ENCODE measurements at places on chromosomes 1 and 21. TPM values are rescaled to one million over a fixed set of nuclear protein-coding genes. Genes with fewer than 3 reads are reported as not detected.

Gene PER3
- total RNA-seq: 5.3 TPM

GRCh38 chr1:147151244-147151643 lies 21.0 kb downstream of the PRKAB2 start:
- no peak overlapping the region for H3K27ac ChIP-seq
- no peaks in the 10 kb centered on the region for H3K27me3 ChIP-seq
- peaks cover 6% of the 10 kb centered on the region for H3K36me3 ChIP-seq
- no peak for DNase-seq
- H3K4me1 ChIP-seq: no peaks in the 10 kb centered on the region

Gene SLC25A44
- total RNA-seq: 19.1 TPM

GRCh38 chr1:181318858-181319235 lies 164.5 kb upstream of the CACNA1E start:
- peak overlapping the region; percentile 63 for H3K4me3 ChIP-seq
- H3K36me3 ChIP-seq: no peaks in the 10 kb centered on the region
- DNase-seq: no peak
- H3K27ac ChIP-seq: no peak overlapping the region
- H3K4me1 ChIP-seq: peaks cover 32% of the 10 kb centered on the region

GRCh38 chr1:209751627-209752231 lies 4.1 kb upstream of the TRAF3IP3 start:
- H3K36me3 ChIP-seq: no peaks in the 10 kb centered on the region
- no peak for DNase-seq
- peaks cover 4% of the 10 kb centered on the region for H3K4me1 ChIP-seq
- H3K4me3 ChIP-seq: no peak overlapping the region
- H3K27me3 ChIP-seq: peaks cover 42% of the 10 kb centered on the region

GRCh38 chr1:159077120-159077961 lies 775 bp upstream of the AIM2 start:
- H3K4me3 ChIP-seq: no peak overlapping the region
- H3K27ac ChIP-seq: no peak overlapping the region
- no peak for DNase-seq
- no peaks in the 10 kb centered on the region for H3K27me3 ChIP-seq

Gene ANGPTL7
- total RNA-seq: 0.20 TPM

DNA sequence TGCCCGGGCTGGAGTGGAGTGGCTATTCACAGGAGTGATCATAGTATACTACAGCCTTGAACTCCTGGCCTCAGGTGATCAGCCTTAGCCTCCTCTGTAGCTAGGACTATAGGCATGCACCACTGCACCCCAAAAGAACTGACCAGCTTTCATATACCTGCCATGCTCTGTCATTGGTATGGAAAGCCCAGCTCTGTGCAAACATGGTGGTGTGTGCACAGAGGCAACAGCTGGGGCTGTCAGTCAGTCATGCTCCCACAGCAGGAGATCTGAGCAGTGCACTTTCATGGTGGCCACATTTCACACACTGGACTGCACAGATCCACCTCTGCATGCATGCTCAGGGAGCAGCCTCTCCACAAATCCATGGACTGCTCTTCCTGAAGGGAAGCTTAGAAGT lies 8.8 kb upstream of the JAK1 start:
- no peak overlapping the region for H3K27ac ChIP-seq
- peaks cover 9% of the 10 kb centered on the region for H3K4me1 ChIP-seq
- DNase-seq: no peak

Gene CYP2J2
- 1.3 TPM for total RNA-seq

Gene MYOC
- total RNA-seq: not detected

DNA sequence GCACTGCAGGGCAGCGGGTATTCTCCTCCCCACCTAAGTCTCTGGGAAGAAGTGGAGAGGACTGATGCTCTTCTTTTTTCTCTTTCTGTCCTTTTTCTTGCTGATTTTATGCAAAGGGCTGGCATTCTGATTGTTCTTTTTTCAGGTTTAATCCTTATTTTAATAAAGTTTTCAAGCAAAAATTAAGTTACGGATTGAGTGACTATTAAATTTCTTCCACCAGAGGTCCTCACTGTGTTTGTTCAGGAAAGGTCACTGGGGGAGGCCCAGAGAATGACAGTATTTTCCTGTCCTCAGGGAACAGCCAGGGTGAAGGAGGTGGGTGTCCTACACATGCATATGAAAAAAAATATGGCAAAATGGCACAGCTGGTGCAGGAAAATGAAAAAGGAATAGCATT lies 4.4 kb upstream of the ELF3 start:
- H3K36me3 ChIP-seq: peaks cover 2% of the 10 kb centered on the region
- no peak for DNase-seq
- no peak overlapping the region for H3K27ac ChIP-seq
- H3K4me3 ChIP-seq: no peak overlapping the region
- H3K27me3 ChIP-seq: peaks cover 2% of the 10 kb centered on the region

Gene SELENOF
- total RNA-seq: 129 TPM

DNA sequence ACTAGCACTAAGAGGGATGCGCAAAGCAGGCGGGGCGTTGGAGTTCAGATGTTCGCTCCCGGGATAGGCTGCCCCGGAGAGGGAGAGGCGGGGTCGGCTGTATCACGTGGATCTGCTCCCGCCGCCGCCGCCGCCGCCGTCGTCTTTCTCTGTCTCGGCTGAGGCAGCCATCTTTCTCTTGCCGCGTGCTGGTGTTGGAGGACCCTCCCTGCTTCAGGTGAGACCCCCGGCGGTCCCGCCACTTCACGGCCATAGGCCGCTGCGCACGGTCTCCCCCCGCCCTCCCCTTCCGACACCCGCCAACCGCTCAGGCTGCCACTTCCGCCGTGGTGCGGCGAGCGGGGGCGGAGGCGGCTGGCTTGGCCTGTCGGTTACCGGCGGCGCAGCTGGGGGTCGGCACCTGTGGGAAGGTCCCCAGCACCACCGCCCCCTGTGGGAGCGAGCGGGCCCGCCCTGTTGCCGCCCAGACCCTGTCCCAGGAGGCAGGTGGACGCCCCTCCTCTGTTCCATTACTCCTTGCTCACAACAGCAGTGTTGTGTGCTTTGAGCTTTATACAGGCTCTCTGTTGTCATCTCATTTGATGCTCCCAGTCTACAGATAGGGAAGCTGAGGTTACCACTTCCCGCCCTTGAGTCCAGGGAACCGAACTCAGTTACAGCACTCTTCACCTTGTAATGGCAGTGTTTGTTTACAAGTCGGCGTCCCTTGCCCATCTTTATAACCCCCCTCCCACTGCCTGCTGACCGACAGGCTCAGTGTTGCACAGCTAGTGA lies at the start of gene BTF3L4:
TSS of gene BTF3L4 (plus strand) at position 133 of the 774 bp plus-strand sequence. CDS start 3,553 bp downstream, outside the sequence.
- peak within 1 kb of the TSS; percentile 99 for H3K27ac ChIP-seq
- H3K4me3 ChIP-seq: peak within 1 kb of the TSS; percentile 97
- peaks cover 5% of the 10 kb centered on the region for H3K36me3 ChIP-seq
- H3K4me1 ChIP-seq: peaks cover 40% of the 10 kb centered on the region
- H3K27me3 ChIP-seq: no peaks in the 10 kb centered on the region

DNA sequence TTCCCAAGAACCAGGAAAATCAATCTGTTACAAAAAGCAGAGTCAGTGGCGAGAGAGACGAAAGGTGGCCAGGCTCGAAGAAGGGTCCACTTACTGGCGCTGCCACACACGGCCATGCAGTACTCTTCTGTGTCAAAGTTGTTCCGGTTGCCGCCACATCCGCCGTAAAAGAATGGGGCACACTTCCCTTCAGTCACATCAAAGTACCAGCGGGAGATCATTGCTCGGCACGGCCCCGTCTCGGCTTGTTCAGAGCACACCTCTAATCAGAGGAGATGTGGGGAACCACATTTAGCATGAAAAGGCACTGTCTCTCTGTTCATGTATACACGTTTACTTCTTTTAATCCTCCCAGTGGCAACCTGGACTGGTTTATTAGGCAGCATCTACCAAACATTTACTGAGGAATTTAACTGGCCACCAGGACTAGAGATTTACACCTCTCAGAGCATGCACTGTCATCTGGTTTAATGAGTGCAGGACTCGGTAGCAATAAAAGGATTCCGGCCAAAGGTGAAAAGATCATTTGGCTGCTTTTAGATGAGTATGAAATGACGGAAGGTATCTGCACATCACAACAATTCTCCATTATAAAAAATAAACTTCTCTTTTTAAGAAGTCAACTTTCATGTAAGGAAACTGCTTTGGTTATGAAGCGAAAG lies 170.5 kb downstream of the APP start:
- peak overlapping the region; percentile 0 for H3K4me3 ChIP-seq
- H3K27ac ChIP-seq: peak overlapping the region; percentile 31
- H3K27me3 ChIP-seq: no peaks in the 10 kb centered on the region
- peaks cover 44% of the 10 kb centered on the region for H3K4me1 ChIP-seq
- H3K36me3 ChIP-seq: peaks cover 14% of the 10 kb centered on the region

- no peak for DNase-seq
- H3K36me3 ChIP-seq: no peaks in the 10 kb centered on the region
- H3K27ac ChIP-seq: no peak overlapping the region
- peaks cover 4% of the 10 kb centered on the region for H3K27me3 ChIP-seq
- no peak overlapping the region for H3K4me3 ChIP-seq
These were observed 155.9 kb upstream of the RUNX1 start for GRCh38 chr21:35204850-35205541.

GRCh38 chr1:64527786-64528185 lies 57.9 kb downstream of the CACHD1 start:
- peaks cover 3% of the 10 kb centered on the region for H3K36me3 ChIP-seq
- DNase-seq: no peak
- no peaks in the 10 kb centered on the region for H3K27me3 ChIP-seq
- no peak overlapping the region for H3K27ac ChIP-seq

Gene RBP7
- not detected for total RNA-seq

GRCh38 chr1:115839029-115839678 lies 1.8 kb downstream of the NHLH2 start:
- peaks cover 8% of the 10 kb centered on the region for H3K4me1 ChIP-seq
- peaks cover 93% of the 10 kb centered on the region for H3K27me3 ChIP-seq
- no peak overlapping the region for H3K27ac ChIP-seq
- H3K4me3 ChIP-seq: peak overlapping the region; percentile 86

Gene SLFNL1
- 0.37 TPM for total RNA-seq

Gene RAB25
- total RNA-seq: not detected

Gene RAB3B
- total RNA-seq: 2.4 TPM

DNA sequence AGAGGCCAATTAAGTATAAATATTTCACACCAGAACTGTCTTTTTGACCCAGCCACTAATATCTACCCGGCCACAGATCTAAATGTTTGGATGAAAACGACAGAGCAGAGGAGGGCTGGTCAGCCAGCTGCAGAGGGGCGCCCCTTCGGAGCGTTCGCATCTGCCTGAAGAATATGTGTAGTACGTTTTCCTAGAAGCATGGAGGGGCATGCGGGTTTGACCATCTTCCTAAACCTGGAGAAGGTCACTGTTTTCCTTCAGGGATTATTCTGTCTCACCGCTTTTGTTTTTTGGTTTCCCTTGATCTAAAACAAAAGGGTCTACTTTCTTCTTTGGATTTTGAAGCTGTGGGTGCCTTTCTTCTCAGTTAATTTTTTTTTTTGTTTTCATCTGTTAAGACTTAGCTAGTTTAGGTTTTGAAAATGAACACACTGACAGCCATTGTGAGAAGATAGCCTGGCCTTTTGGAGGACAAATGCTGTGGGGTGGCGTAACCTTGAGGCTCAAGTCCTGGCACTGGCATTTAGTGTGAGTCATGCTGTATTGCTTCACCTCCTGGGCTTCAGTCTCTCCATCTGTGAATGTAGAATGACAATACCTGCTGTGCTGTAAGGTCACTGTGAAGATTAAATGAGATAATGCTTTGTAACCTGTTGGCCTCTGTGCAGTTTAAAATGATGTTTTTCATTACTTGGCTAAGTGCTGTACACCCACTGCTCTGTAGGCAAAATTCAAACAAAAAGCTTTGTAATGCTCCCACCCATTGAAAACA lies 74.1 kb upstream of the IRF2BP2 start:
- H3K4me3 ChIP-seq: no peak overlapping the region
- H3K4me1 ChIP-seq: peaks cover 15% of the 10 kb centered on the region
- no peaks in the 10 kb centered on the region for H3K27me3 ChIP-seq
- H3K27ac ChIP-seq: no peak overlapping the region
- no peak for DNase-seq

DNA sequence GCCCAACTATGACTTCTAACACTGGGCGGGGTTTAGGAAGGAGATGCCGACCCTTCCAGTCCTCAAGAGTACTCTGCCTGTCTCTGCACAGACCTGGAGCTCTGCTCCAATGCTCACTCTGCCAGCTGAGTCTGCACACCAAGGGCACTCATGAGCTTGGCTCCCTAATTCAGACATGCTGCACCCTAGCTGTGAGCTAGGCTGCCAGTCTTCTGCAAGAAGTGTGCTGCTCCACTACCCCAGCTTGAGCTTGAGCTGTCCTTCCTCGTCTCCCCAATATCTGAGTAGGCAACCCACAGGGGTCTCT lies 13.2 kb downstream of the TP53BP2 start:
- no peak overlapping the region for H3K4me3 ChIP-seq
- peaks cover 14% of the 10 kb centered on the region for H3K4me1 ChIP-seq
- no peaks in the 10 kb centered on the region for H3K27me3 ChIP-seq

Gene FABP3
- total RNA-seq: 14.0 TPM

Gene EFNA3
- 6.6 TPM for total RNA-seq

- H3K27me3 ChIP-seq: no peaks in the 10 kb centered on the region
- no peak for DNase-seq
- H3K27ac ChIP-seq: peak overlapping the region; percentile 99
- peak overlapping the region; percentile 98 for H3K4me3 ChIP-seq
- H3K4me1 ChIP-seq: peaks cover 53% of the 10 kb centered on the region
- H3K36me3 ChIP-seq: no peaks in the 10 kb centered on the region
These were observed 1.3 kb downstream of the FNBP1L start for GRCh38 chr1:93448983-93449804.

GRCh38 chr1:156025876-156026275 lies 5.1 kb upstream of the SSR2 start:
- H3K27me3 ChIP-seq: no peaks in the 10 kb centered on the region
- H3K4me1 ChIP-seq: peaks cover 26% of the 10 kb centered on the region
- no peaks in the 10 kb centered on the region for H3K36me3 ChIP-seq
- peak overlapping the region; percentile 54 for H3K4me3 ChIP-seq

Gene BRINP2
- 1.3 TPM for total RNA-seq

Gene TFF2
- total RNA-seq: not detected

DNA sequence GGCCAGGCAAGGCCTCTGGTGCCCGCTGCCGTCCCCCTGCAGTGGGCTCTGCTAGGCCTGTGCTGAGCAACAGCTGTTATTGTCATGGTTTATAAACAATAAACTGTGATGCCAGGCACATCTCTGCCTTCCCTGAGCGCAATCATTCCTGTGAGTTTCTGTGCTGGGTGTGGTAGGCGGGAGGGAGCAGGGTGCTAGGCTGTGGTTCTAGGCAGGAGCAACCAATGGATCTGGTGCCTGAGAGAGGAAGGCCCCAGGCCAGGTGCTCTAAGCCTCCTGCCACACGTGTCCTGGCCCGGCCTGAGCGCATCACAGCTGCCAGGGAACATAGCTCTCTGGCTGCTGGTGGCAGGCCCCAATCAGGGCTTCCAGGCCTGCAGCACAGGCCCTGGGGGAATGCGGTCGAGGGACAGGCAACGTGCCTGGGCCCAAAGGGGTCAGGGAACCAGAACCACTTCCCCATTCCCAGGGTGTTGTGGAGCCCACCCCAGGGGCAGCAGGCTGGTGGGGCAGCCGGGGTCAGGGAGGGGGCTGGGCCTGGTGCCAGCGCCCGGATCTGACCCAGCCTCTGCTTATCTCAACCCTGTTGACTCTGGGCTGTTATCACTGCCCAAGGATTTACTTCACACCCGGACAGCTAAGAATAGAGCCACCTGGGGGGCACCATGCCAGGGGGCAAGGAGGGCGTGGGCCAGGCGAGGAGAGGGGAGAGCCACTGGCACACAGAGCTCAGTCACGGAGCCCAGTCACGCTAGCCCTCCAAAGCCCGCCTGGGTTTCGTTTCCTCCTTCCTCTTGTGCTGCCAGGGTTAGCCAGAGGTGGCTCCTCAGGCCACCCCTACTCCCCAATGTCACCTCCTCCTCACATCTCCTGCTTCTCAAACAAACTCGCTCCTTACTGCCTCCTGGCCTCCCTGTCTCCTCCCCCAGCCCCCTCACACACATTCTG lies 11.5 kb downstream of the TRIM46 start:
- no peak overlapping the region for H3K4me3 ChIP-seq
- H3K27me3 ChIP-seq: peaks cover 5% of the 10 kb centered on the region
- no peak for DNase-seq
- peaks cover 4% of the 10 kb centered on the region for H3K36me3 ChIP-seq
- H3K27ac ChIP-seq: no peak overlapping the region
